ENCODE measurements at places on chromosomes 12 and 14. TPM values are rescaled to one million over a fixed set of nuclear protein-coding genes. Genes with fewer than 3 reads are reported as not detected.

DNA sequence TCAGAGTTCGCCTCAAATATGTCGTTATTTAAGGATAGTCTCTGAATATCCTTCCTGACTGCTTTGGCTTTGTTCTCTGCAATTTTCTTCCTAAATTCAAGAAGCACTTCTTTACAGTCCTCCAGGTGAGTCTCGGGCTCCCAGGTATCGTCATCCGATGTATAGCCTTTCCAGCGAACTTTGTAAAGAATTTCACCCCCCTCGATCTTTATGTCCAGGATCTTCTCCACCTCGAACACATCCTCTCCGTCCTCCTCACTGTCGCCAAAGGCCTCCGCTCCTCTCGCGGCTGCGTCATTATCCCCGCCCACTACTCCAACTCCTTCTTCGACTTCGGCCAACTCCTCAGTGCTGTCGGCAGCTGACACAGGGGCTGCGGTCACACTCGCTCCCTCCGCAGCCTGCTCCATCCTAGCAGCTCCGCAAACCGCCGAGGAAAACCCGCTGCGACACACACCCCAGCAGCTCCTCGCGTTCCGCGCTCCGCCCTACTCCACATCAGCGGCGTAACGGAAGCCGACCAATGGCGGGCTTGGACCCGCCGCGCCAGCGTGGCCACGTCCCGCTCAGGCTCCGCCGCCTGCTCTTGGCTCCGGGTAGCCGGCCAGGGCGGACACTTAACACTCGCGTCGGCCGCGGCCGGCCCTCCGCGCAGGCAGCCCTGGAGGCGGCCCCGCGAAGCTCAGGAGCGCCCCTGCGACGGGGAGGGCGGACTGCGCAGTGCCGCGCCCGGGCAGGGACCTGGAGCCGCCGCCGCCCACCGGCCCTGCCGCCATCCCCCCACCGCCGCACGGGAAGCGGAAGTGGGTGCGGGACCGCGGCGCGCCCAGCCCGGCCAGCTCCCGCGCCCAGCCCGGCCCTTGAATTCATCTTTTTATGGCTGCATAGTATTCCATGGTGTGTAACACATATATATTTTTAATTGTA, 4.1 kb downstream of the CD163L1 start:
- H3K4me1 ChIP-seq: peaks cover 3% of the 10 kb centered on the region
- no peaks in the 10 kb centered on the region for H3K36me3 ChIP-seq
- H3K27me3 ChIP-seq: peaks cover 40% of the 10 kb centered on the region
- DNase-seq: peak; percentile 17
- H3K27ac ChIP-seq: no peak overlapping the region

DNA sequence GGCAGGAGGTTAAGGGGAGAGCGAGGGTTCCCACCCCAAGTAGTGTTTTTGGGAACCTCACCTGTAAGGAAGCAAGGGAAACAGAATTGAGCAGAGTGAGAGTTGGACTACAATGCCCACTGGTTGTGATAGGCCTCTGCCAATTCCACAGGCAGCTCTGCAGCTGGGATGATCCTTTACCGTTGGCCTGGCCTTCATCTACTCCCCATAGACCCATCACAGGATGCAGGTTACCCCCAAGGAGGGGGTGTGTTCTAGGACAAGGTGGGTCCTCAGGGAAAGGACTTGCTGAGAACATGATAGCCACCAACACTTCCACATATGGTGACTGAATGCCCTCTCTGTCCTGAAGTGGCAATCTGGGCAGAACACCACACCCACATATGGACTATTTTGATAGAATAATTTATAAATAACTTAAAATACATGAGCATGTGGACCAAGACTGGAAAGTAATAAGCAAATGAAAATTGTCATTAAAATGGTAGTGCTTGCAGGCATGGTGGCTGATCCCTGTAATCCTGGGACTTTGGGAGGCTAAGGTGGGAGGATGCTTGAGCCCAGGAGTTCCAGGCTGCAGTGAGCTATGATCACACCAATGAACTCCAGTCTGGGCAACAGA, 8.4 kb downstream of the PHLDA1 start:
- peak overlapping the region; percentile 59 for H3K27ac ChIP-seq
- no peaks in the 10 kb centered on the region for H3K27me3 ChIP-seq

DNA sequence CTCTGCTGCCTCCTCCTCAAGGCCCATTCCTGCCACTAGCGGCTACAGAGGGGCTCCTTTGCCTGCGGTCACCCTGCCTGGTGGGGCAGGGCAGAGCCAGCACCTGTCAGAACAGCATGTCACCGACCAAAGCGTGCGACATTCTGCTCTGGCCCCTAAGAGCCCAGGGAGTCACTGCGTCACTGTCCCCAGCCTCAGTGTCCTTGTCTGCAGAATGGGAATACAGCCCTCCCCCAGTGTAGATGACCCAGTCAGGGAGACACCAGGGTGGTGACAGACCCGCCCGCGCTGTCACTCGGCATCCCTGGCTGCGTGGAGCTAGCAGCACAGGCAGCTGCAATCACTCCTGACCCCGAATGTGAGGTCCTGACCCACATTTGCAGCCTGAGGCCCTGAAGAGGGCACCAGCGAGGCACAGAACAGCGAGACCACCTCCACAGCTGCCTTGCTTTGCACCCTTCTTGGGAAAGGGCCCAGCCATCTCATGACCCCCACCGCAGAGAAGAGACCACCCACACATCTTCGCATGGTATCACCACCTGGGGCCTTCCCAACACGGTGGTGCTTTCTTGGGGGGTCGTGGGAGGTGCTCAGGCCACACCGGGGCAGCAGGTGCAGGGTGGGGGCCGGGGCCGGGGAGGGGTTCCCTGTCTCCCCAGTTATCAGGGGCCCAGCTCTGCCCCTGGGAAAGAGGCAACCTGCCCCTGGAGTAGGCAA, 2.5 kb downstream of the AHNAK2 start:
- H3K4me1 ChIP-seq: peaks cover 5% of the 10 kb centered on the region
- peaks cover 19% of the 10 kb centered on the region for H3K27me3 ChIP-seq
- no peak overlapping the region for H3K4me3 ChIP-seq
- H3K27ac ChIP-seq: no peak overlapping the region

GRCh38 chr14:23434488-23435222, 805 bp downstream of the MYH7 start:
- no peak overlapping the region for H3K4me3 ChIP-seq
- H3K27me3 ChIP-seq: no peaks in the 10 kb centered on the region
- H3K36me3 ChIP-seq: no peaks in the 10 kb centered on the region
- no peak for DNase-seq

Gene RTL1
- not detected for total RNA-seq

Gene GPR132
- 27.1 TPM for total RNA-seq

Gene DDIT3
- 10.9 TPM for total RNA-seq

DNA sequence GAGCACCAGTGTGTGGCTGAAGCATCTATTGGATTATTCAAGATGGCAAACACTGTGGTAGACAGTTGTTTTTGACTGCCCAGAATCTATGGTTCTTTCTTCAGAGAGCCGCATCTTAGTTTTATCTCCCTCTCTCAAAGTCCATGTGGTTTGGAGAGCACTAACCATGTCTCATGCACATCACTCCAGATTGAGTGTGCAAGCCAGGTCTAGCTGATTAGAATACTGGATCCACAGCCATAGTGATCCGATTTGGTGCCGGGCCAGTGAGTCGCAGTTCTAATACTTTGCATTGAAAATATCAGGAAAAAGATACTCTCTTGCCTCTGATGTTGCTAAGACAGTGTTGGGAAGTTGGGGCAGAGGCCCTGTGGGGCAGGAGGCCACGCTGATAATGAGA, 4.6 kb upstream of the SBNO1 start:
- no peak overlapping the region for H3K27ac ChIP-seq
- no peak for DNase-seq
- H3K27me3 ChIP-seq: no peaks in the 10 kb centered on the region
- no peak overlapping the region for H3K4me3 ChIP-seq
- no peaks in the 10 kb centered on the region for H3K36me3 ChIP-seq

GRCh38 chr12:102948941-102949352, 8.5 kb upstream of the ASCL1 start:
- no peak overlapping the region for H3K27ac ChIP-seq
- DNase-seq: no peak
- H3K36me3 ChIP-seq: no peaks in the 10 kb centered on the region
- H3K27me3 ChIP-seq: peaks cover 60% of the 10 kb centered on the region
- peaks cover 11% of the 10 kb centered on the region for H3K4me1 ChIP-seq

Gene GPR162
- total RNA-seq: 0.11 TPM

DNA sequence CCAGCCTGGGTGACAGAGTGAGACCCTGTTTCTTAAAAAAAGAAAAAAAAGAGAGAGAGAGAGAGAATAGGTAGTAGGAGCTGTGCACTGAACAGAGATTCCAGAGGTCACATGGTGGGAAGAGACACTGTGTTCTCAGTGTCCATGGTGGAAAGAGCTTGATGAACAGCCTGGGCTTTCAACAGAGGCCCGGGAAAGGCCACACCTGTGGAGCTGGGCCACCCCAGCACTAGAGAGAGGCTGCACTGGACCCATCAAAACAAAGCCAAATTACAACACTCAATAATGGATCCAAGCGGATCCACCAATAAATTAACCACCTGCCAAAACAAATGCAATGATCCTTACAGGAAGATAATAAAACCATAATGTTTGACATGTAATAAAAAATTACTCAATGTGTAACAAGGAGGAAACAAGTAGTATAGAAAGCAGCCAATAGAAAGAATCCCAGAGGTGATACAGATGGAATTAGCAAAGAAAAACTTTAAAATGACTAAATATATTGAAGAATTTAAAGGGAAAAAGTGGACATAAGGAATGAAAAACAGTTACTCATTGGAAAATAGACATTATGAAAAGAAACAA, 44.8 kb upstream of the BCL2L14 start:
- peaks cover 2% of the 10 kb centered on the region for H3K27me3 ChIP-seq
- H3K27ac ChIP-seq: no peak overlapping the region
- H3K4me1 ChIP-seq: peaks cover 37% of the 10 kb centered on the region
- H3K4me3 ChIP-seq: no peak overlapping the region

GRCh38 chr12:31002999-31003398, 70.7 kb upstream of the DDX11 start:
- no peak overlapping the region for H3K4me3 ChIP-seq
- no peak overlapping the region for H3K27ac ChIP-seq
- no peaks in the 10 kb centered on the region for H3K4me1 ChIP-seq
- DNase-seq: no peak
- no peaks in the 10 kb centered on the region for H3K36me3 ChIP-seq

DNA sequence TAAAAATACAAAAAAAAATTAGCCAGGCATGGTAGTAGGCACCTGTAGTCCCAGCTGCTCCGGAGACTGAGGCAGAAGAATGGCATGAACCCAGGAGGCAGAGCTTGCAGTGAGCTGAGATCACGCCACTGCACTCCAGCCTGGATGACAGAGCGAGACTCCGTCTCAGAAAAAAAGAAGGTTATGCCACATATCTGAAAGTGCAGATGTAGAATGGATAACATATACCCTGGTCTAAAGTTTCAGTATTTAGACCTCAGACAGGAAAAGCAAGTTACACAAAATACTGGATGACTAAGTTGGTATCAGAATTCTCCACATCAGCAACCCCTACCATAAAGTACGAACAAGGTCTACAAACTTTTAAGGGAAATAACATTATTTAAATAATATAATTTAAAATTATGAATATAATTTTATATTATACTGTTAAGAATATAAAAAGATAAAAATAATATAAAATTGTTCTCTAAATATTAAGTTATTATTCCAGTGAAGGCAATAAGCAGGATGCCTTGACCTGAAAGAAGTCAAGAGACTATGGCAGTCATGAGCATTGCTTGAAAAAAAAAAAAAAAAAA, 169.9 kb downstream of the CRADD start:
- DNase-seq: no peak
- H3K27me3 ChIP-seq: peaks cover 4% of the 10 kb centered on the region
- H3K27ac ChIP-seq: peak overlapping the region; percentile 81
- no peak overlapping the region for H3K4me3 ChIP-seq

DNA sequence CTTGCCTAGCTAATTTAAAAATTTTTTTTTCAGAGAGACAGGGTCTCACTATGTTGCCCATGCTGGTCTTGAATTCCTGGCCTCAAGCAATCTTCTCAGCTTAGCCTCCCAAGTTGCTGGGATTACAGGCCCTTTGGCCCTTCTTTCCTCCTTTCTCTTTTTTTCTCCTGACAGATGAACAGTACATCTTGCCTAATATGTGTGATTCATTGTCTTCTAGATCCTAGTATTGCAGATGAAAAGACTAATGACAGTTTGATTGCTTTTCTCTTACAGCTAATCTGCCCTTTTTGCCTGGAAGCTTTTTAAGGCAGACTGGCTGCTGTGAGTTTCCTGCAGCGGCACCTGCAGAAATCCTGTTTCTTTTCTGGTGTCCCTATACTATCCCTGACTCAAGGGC, 12.0 kb downstream of the DEPDC4 start:
- no peaks in the 10 kb centered on the region for H3K36me3 ChIP-seq
- H3K4me3 ChIP-seq: no peak overlapping the region
- H3K4me1 ChIP-seq: peaks cover 6% of the 10 kb centered on the region

DNA sequence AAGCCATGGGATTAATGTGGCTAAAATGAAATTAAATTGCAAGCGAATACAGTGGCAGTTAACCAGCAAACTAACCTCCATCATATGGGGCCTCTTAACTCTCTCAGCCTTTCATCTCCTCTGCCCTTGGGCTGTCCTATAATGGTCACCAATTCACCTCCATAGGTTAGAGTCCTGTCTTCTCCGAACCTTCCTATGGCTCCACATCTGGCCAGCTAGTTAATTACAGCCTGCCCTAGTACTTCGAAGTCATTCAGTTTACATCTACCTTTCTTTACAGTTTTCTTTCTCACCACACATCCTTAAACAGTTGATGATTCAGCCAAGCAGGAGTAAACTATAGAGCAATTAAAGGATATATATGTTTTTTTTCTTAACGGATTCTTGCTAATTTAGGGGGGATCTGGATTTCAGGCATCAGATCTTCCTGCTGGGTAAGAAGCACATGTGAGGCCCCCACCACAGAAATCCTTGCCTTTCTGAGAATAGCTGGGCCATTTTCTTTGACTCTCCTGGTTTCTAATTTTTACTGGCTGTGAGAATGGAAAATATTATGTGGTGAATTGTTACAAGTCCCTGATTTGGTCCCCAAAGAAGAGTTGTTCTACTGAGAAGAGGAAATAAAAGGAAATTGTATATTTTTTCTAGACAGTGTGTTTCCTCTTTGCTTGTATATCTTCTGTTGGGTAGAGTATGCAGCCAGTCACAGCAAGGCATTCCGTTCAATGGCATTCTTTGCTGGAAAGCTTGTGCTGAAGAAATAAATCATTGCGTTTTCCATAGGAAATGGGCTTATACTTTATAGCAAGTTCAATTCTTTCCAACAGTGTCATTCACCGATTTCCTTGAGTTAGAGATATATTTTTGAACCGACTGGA, 16.7 kb downstream of the HMGA2 start:
- no peaks in the 10 kb centered on the region for H3K36me3 ChIP-seq
- no peak for DNase-seq
- H3K4me3 ChIP-seq: no peak overlapping the region

GRCh38 chr12:102521662-102522277, 41.4 kb upstream of the IGF1 start:
- peaks cover 1% of the 10 kb centered on the region for H3K27me3 ChIP-seq
- H3K4me1 ChIP-seq: no peaks in the 10 kb centered on the region
- H3K36me3 ChIP-seq: no peaks in the 10 kb centered on the region
- H3K27ac ChIP-seq: no peak overlapping the region
- no peak overlapping the region for H3K4me3 ChIP-seq

Gene C14orf132
- 1.1 TPM for total RNA-seq

- peaks cover 57% of the 10 kb centered on the region for H3K4me1 ChIP-seq
- no peak overlapping the region for H3K27ac ChIP-seq
- peaks cover 2% of the 10 kb centered on the region for H3K27me3 ChIP-seq
- peak; percentile 14 for DNase-seq
These were observed 147.4 kb upstream of the EGLN3 start for GRCh38 chr14:34098045-34098984.
